AG08396 (cell line): ENCODE measurements at places on chromosomes 16 and 17.
A peak's percentile ranks its signal among the peaks of the same experiment; 100 is the strongest.

DNA sequence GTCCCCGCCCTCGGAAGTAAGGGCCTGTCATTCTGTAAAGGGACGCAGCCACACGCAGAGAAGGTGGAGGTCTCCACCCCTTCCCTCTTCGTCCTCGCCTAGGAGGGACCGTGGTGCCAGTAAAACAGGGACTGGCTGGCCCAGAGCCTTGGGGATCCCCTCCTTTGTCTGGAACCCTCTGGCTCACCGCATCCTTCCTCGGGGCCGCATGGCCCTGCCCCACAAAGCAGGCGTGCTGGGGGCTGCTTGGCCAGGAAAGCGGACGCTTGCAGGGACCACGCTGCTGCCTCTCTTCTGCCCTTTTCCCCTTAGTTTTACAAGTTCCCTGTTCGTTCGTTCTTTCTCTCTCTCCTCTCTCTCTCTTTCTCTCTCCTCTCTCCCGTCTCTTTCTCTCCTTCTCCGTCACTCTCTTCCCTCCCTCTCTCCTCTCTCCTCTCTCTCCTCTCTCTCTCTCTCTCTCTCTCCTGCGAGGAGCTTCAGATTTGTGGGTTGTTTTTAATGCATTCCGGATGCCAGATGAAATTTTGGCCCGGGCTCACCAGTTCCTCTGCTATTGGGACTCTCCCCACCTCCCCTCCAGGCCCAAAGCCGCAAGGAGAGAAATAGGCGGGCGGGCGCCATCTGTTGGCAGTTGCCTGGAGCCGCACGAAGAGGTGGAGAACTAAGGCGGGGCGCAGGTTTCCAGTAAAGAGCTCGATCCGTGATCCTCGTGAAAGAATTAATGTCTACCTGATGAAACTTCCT lies 35.1 kb upstream of the CDRT4 start:
- DNase-seq, result peak; percentile 91

GRCh38 chr16:68319185-68319908 lies 8.5 kb downstream of the PRMT7 start:
- no peak for DNase-seq

DNA sequence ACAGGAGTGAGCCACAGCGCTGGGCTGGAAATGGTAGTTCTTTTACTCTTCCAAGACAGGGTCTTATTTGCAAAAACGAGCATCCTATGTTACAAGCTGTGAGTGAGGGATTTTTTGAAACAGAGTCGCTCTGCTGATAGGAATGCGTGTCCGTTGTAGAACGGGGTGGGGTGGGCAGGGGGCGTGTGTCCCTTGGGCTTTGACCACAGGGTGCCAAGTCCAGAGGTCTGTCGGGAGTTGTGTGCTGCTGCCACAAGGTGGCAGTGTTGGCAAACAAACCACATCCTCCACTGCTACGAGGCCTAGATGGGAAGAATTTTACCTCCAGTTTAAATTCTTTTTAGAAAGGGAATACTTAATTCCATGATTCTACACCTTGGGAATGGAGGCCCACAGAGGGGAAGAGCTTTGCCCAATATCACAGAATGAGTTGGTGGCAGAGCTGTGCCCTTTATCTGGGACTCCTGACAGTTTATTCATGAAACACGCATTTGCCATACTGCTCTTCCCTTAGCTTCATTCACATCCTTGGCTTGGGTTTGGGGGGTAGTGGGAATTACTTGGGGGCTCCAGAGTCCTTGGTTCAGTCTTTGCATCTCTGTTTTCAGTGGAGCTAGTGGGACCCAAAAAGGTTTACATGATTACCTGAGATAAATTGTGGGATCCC lies 30.6 kb upstream of the ETV4 start:
- DNase-seq, result peak; percentile 71

DNA sequence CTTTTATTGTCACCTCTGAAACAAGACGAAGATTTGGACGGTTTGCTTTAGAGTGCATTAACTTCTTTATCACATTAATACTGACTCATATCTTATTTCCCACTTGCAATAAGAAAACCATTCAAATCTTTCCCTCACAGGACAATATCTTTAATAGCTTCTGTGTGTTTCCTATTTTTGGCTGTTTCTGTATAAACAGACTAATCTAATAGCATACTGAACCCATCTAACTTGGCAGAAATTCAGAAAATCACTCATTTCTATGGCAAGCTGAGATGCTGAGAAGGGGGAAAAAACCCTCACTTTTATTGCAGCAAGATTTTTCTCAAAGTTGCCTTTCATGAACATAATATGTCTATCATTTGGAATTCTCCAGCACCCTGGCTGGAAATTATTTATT lies 524.9 kb downstream of the WWOX start:
- DNase-seq, result no peak

DNA sequence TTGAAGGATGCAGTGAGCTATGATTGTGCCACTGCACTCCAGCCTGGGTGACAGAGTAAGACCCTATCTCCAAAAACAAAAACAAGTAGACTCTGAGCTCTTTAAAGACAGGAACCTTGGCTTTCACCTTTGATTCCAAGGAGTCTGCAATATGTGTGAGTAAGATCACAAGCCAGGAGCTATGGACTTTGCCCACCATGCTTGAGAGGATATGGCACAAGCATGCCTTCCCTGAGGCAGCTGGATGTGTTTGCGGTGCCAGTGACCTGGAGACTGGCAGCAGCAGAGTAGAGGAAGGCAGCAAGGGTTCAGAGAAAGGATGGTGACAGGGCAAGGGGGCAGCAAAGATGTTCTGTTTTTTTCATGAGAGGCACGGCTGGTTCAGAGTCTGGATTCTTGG lies 14.5 kb upstream of the PRKCA start:
- DNase-seq, result no peak

DNA sequence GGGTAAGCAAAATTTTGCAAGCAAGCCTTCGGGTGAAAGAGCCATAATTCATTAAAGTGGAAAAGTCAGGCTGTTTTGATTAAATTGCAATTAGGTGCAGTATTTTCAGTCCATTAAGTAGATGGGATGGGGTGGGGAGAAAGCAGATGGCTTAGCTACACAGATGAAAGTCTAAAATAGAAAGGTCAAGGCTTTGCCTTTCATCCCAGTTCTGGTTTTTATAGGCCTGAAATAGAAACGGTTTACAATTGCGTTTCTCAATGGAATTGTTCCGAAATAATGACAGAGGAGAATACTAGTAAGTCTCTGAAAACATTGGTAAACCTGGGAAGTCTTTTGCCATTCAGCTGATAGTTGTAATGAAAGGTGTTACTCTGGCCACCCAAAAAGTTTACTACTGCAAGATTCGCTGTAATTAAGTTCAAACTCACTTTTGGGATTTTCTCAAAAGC lies 1.5 kb downstream of the PPM1E start:
- DNase-seq, result no peak
